Esophagus muscularis mucosa (tissue), 4 donors: ENCODE measurements at places on chromosomes 3 and 15. TPM values are rescaled to one million over a fixed set of nuclear protein-coding genes. Genes with fewer than 3 reads are reported as not detected.

Gene XCR1
- total RNA-seq, result 0.17 TPM

GRCh38 chr3:25177041-25177440 is 251.0 kb upstream of the RARB start:
- DNase-seq, result no peak

Gene FAM81A
- 0.33 TPM for total RNA-seq

GRCh38 chr15:50854601-50855490 is 53.6 kb upstream of the AP4E1 start:
- no peak for DNase-seq

Gene NANOGP8
- total RNA-seq, result not detected

DNA sequence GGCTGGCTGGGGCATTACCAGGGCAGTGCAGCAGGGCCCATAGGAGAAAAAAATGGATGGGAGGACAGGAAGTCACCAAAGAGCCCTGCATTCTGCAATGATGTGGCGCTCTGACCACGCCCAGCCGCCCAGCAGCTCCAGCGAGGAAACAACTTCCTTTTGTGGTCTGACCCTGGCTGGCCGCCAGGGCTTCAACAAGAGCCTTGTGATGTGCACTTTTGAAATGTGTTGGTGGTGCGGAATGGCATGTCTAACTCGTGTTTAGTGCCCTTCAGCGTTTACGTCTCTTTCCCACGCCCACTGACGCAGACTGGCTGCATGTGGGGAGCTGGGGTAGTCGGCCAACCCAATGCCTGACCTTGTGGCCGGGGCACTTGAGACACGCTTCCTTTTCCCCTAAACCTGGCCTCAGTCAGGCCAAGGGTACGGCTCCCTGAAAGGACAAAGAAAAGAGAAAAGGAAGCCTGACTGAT is 81.9 kb upstream of the CTNNB1 start:
- peak; percentile 95 for DNase-seq

Gene CPNE9
- total RNA-seq, result 0.42 TPM

Gene FBLN2
- 138 TPM for total RNA-seq

DNA sequence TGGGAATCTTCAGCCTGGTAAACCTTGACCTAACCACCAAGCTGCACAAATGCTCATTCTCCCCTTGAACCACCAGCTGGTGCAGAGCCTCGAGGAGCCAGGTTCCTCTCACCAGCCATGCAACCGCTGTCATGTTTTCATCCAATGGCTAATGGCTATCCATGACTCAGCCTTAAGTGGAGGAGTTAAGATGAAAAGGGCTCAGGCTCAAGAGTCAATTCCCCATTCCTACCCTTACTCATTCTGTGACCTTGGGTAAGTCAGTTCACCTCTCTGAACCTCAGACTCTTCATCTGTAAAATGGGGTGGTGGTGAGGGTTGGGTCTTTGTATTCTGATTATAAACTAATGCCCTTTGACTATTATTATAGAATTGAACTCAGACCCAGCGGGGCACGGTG is 515.6 kb downstream of the SHQ1 start:
- DNase-seq, result no peak

Gene FRMD5
- total RNA-seq, result 0.52 TPM
